Heart right ventricle (tissue), 16 donors: ENCODE measurements at places on chromosomes 11 and 22. TPM values are rescaled to one million over a fixed set of nuclear protein-coding genes. Genes with fewer than 3 reads are reported as not detected.

GRCh38 chr22:33831207-33831606 is 89.1 kb downstream of the LARGE1 start:
- DNase-seq, result no peak

DNA sequence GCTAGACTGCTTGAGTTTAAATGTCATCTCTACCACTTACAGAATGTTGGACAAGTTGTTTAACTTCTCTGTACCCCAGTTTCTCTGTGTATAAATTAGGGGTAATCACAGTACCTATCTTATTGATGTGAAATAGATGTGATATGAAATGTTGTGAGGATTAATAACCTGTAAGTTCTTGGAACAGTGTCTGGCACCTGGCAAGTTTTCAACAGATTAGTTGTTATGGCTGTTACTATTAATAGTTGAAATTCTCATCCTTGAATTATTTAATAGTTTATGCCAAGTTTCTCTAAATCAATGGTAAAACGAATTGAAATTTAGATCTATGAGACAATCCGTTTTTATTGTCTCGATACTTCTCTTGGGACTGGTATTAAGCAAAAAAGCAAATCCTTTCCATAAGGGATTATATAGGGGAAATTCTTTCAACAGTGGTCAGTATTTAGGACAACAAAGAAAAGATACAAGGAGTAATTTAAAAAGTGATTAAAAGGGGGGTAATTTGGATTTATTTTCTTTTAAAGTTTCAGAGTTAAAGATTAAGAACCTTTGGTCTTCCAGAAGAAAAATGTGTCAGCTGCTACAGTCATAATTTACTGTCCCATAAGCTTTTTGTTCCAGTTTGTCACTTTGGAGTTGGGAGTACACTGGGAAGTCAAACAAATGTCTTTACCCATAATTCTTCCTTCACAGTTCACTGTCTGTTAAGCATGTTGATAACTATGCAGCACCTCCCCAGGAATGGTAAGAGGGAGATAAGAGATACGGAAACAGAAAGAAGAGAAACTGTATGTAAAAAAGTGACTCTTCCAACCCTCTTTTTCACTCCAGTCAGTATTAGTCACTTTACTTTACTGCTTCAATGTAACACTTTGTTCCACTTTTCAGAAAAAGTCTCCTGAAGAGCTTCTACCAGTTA is 13.2 kb downstream of the PDE3B start:
- DNase-seq, result no peak

The TREH gene
- total RNA-seq, result 0.11 TPM

The LINC01488 gene
- 0.13 TPM for total RNA-seq
